Testis (tissue), 5 donors: ENCODE measurements at places on chromosomes 12 and 14.

DNA sequence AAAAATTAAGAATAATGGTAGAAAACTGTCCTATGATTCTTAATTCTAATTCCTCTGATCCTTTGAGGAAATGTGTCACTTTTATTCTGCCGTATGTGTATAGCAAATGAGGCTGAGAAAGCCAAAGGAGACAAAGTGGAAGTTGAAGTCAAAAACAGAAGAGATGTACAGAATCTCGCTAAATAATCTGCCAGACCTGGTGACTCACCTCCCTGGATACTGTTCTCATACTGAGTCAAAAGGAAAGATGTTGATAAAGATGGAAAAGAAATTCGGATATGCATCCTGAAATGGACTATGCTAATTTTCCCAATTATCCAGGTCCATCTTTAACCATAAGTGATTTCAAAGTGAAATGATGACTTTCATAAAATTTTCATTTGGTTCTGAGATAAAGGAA, 92.5 kb downstream of the DUSP6 start:
- DNase-seq = no peak

DNA sequence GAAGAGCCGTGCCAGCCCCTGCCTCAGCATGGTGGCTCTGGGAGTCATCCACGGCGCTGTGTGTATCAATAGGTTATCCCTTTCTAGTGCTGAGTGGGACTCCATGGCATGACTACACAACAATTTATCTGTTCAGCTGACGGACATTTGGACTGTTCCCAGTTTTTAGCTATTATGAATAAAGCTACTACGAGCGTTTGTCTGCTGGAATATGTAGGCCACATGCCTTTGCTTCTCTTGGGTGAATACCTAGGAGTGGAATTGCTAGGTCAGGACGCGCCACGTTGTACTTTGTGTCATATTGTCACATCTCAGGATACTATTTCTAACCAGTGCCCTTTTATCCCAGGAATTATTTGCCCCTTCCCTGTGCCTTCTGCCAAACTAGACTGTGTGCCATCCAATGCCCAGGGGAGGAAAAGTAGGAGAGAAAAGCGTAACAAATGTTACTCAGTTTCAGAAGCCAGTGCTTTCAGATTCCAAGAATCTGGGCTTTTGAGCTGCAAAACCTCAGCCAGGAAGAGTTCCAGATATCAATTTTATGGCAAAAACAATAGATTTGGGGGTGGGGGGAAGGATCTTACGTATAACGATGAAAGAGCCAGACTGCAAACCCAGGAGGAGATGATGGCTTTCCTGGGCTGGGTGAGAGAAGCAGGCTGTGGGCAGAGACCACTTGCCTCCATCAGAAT, 62.5 kb upstream of the NCOR2 start:
- no peak for DNase-seq

- no peak for DNase-seq
These were observed 46.7 kb upstream of the CORO1C start for GRCh38 chr12:108778053-108778452.

- no peak for DNase-seq
These were observed 24.0 kb downstream of the SYT1 start for GRCh38 chr12:78888568-78888967.

- no peak for DNase-seq
These were observed 133.4 kb upstream of the RAP1B start for GRCh38 chr12:68477261-68477772.

DNA sequence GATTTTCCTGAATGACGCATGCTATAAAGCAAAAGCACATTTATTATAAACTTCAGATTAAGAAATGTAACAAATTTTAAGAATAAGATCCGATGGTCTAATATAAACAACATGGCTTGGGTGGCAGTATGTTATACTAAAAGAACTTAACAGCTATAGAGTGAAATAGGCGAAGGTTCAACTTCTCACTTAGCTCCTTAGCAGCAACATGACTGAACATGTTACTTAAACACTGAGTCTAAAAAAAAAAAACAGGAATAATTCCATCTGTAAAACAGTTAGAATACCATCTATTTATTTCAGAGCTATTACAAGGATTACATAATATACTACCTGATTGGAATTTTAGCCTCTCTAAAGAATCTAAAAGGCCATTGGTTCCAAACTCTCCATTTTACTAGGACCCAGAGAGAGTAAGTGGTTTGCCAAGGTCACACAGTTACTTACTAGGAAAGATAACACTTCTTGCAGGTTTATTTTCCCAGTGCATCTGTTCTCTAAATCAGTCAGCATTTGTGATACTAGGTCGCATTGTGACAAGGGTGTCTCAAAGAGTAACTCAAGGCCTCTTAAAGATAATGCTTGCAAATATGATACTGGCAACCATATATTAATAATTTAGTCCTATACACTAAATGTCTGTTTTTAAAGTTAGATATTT, 14.8 kb downstream of the OSBPL8 start:
- no peak for DNase-seq

- no peak for DNase-seq
These were observed 166.6 kb upstream of the PELI2 start for GRCh38 chr14:55951341-55952206.

- no peak for DNase-seq
These were observed 4.7 kb upstream of the CPNE6 start for GRCh38 chr14:24066496-24067132.
